ENCODE measurements at places on chromosomes 3 and 15.
A peak's percentile ranks its signal among the peaks of the same experiment; 100 is the strongest.

GRCh38 chr3:25768851-25769250 lies 14.4 kb downstream of the NGLY1 start:
- DNase-seq, result no peak
- no peak overlapping the region for H3K4me3 ChIP-seq
- H3K36me3 ChIP-seq, result peaks cover 22% of the 10 kb centered on the region
- H3K4me1 ChIP-seq, result peaks cover 6% of the 10 kb centered on the region

GRCh38 chr3:131353986-131354385 lies 27.6 kb upstream of the NUDT16 start:
- no peak for DNase-seq
- H3K27ac ChIP-seq, result no peak overlapping the region
- H3K4me3 ChIP-seq, result no peak overlapping the region
- peaks cover 5% of the 10 kb centered on the region for H3K27me3 ChIP-seq

- no peak overlapping the region for H3K27ac ChIP-seq
- H3K36me3 ChIP-seq, result no peaks in the 10 kb centered on the region
- peaks cover 10% of the 10 kb centered on the region for H3K27me3 ChIP-seq
- no peak overlapping the region for H3K4me3 ChIP-seq
These were observed 85.8 kb downstream of the KCNAB1 start for GRCh38 chr3:156206157-156206556.

GRCh38 chr3:77160931-77161497 lies 121.1 kb downstream of the ROBO2 start:
- H3K36me3 ChIP-seq, result no peaks in the 10 kb centered on the region
- no peaks in the 10 kb centered on the region for H3K27me3 ChIP-seq
- no peaks in the 10 kb centered on the region for H3K4me1 ChIP-seq
- no peak overlapping the region for H3K4me3 ChIP-seq
- DNase-seq, result no peak

GRCh38 chr15:65639509-65639908 lies 17.8 kb downstream of the SLC24A1 start:
- H3K36me3 ChIP-seq, result no peaks in the 10 kb centered on the region
- DNase-seq, result no peak
- peaks cover 6% of the 10 kb centered on the region for H3K4me1 ChIP-seq
- no peaks in the 10 kb centered on the region for H3K27me3 ChIP-seq
- no peak overlapping the region for H3K4me3 ChIP-seq
- H3K27ac ChIP-seq, result no peak overlapping the region

GRCh38 chr3:27503526-27503925 lies 19.3 kb upstream of the SLC4A7 start:
- H3K4me1 ChIP-seq, result no peaks in the 10 kb centered on the region
- no peaks in the 10 kb centered on the region for H3K36me3 ChIP-seq
- H3K27me3 ChIP-seq, result no peaks in the 10 kb centered on the region

DNA sequence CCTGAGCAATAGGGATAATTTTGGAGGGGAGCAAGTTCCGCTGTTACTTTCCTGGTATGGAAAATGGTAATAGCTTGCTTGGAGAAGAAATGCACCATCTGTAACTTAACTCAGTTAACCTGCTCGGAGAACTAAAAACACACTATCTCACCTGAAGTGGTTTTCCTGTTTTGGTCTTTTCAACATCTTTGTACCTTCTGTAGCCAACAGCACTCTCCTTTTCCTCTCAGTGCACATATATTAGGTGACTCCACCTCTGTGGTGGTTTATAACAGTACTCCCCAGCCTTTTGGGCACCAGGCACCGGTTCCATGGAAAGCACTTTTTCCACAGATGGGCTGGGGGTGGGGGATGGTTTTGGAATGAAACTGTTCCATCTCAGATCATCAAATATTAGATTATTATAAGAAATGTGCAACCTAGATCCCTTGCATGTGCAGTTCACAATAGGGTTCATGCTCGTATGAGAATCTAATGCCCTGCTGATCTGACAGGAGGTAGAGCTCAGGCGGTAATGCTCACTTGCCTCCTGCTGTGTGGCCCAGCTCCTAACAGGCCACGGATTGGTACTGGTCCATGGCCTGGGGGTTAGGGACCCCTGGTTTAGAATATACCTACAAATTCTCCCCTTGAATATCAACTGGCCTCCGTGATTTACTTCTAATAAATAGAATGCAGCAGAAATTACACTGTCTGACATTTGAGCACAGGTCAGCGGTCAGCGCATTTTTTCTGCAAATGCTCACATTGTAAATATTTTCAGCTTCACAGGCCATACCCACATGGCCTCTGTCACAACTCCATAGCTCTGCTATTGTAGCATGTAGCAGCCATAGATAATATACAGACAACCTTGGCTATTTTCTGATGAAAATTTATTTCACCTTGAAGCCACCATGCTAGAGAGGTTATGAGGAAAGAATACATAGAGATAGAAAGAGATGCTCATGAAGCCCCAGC lies 83.8 kb upstream of the SUCLG2 start:
- H3K36me3 ChIP-seq, result no peaks in the 10 kb centered on the region
- H3K27ac ChIP-seq, result peak overlapping the region; percentile 52
- H3K27me3 ChIP-seq, result no peaks in the 10 kb centered on the region

- no peaks in the 10 kb centered on the region for H3K36me3 ChIP-seq
- H3K4me3 ChIP-seq, result no peak overlapping the region
- H3K27me3 ChIP-seq, result no peaks in the 10 kb centered on the region
- peaks cover 8% of the 10 kb centered on the region for H3K4me1 ChIP-seq
- DNase-seq, result no peak
These were observed 110.4 kb downstream of the WNT7A start for GRCh38 chr3:13769422-13769821.

- H3K4me1 ChIP-seq, result peaks cover 12% of the 10 kb centered on the region
- H3K4me3 ChIP-seq, result no peak overlapping the region
- DNase-seq, result no peak
- no peaks in the 10 kb centered on the region for H3K27me3 ChIP-seq
These were observed 11.6 kb downstream of the ARPP19 start for GRCh38 chr15:52557274-52557641.

DNA sequence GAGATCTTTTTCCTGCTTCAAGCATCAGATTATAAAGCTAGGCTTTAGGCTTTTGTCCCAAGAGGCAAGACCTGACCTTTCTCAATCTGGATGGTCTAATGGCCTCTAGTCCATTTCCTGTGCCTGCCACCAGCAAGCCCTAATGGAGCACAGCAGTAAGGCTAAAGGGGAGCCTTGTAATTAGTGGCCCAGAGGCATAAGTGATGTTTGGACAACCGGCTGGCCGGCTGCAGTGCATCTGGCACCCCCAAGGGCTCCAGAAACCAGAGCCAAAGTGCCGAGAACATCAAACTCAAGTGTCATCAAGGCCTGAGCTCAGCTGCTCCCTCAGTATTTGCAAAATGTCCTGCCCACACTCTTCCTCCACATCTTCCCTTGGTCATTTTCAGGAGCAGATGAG lies 31.9 kb upstream of the RTP4 start:
- no peak overlapping the region for H3K27ac ChIP-seq
- no peak for DNase-seq
- peaks cover 3% of the 10 kb centered on the region for H3K27me3 ChIP-seq
- H3K4me3 ChIP-seq, result no peak overlapping the region

DNA sequence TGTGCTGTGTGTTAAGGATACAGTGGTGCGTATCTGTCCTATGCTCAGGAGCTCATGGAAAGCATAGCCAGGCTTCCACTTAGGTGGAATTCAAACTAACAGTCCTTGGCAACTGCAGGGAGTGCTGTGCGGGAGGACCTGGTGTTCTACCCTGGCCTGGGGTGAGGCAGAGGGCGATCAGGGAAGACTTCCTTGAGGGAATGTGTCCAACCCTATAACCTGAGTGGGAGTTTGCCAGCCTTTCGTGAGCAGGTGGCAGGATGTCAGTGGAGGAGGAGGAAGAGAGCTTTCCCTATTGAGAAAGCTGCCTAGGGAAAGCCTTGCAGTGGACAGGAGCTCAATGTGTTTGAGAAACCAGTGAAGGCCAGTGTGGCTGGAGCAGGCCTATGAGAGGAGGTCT lies 271.1 kb upstream of the C2CD4B start:
- no peaks in the 10 kb centered on the region for H3K27me3 ChIP-seq
- no peak overlapping the region for H3K27ac ChIP-seq
- no peak overlapping the region for H3K4me3 ChIP-seq
- no peaks in the 10 kb centered on the region for H3K4me1 ChIP-seq
- DNase-seq, result no peak

- no peaks in the 10 kb centered on the region for H3K36me3 ChIP-seq
- DNase-seq, result no peak
- H3K4me3 ChIP-seq, result no peak overlapping the region
- no peaks in the 10 kb centered on the region for H3K4me1 ChIP-seq
- no peak overlapping the region for H3K27ac ChIP-seq
These were observed 61.6 kb downstream of the SPSB4 start for GRCh38 chr3:141112686-141113297.

- no peaks in the 10 kb centered on the region for H3K4me1 ChIP-seq
- no peak for DNase-seq
- no peaks in the 10 kb centered on the region for H3K27me3 ChIP-seq
- no peak overlapping the region for H3K4me3 ChIP-seq
These were observed 65.4 kb downstream of the FBN1 start for GRCh38 chr15:48579945-48580671.

DNA sequence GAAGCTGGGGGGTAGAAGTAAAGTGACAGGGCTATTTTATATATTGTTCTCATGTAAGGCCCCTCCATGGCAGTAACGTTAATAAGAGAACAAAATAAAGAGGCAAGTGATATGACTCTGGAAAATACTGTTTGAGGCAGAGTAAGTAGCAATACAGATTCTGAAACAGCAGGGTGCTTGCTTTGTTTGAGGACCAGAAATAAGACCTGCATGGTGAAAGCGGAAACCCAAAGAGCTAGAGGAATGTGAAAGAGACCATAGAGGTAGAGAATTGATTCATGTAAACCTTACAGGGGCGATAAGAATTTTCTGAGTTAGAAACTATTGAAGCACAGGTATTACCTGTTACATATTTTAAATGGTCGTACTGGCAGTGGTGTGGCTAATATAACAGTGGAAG lies 1517.1 kb downstream of the SI start:
- no peak overlapping the region for H3K4me3 ChIP-seq
- no peaks in the 10 kb centered on the region for H3K36me3 ChIP-seq

GRCh38 chr15:79516155-79516554 lies 84.0 kb downstream of the MINAR1 start:
- no peaks in the 10 kb centered on the region for H3K4me1 ChIP-seq
- no peak for DNase-seq
- H3K4me3 ChIP-seq, result no peak overlapping the region
- peaks cover 5% of the 10 kb centered on the region for H3K27me3 ChIP-seq
- H3K36me3 ChIP-seq, result no peaks in the 10 kb centered on the region

DNA sequence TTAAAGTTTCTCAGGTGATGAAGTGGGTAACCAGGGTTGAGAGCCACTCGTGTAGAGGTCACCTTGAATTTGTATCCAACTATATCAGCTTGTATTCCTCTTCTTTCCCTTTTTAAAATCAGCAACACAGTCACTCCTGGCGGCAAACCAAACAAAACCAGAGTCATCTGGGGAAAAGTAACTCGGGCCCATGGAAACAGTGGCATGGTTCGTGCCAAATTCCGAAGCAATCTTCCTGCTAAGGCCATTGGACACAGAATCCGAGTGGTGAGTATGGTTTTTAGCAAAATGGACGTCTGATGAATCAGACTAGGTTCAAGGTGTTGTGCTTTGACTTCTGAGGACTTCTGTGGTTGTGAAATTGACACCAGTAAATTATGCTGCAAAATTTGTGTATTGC lies 3.9 kb downstream of the RPL35A start:
- H3K27me3 ChIP-seq, result no peaks in the 10 kb centered on the region
- H3K4me3 ChIP-seq, result no peak overlapping the region
- H3K36me3 ChIP-seq, result peaks cover 71% of the 10 kb centered on the region
- no peak for DNase-seq
- H3K4me1 ChIP-seq, result peaks cover 52% of the 10 kb centered on the region

DNA sequence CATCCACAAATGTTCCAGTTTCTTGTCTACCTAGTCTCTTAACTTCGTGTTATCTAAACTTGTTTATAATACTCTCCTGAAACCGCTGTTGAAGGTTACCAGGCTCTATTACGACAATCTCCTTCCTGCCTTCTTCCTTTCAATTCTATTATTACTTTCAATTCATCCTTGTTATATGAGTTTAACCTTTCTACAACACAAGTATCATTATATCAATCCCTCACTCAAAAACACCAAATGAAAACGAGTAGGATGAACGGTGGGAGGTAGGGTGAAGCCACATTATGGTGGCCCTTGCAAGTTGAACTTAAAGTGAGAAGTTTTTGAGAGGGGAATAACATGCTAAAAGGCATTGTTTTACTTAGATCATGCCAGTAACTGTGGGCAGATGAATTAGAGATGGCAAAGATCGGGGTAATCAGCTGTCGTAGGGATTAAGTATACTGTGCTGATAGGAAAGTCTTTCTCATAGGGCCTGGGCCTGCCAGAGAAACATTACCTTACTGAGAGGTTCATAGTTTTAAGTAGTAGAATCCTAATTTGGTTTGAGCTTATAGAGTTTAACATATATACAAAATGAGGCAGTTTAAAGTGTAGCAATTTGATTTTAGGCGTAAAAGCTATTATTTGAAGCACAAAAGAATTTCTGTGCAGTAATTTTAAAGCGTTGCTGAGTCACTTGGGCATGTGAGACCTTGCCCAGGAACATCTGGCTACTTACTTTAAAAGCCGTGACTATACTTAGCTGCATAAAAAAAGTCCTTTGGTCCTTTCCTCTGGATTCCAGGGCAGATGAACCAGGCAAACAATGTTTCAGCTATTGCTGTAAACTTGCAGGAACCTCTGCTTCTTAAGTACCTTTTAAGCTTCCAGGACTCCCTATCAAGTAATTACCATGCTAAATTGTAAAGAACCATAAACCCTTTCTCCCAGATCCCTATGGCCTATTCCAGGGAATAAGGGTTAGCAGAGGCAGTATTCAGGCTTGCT lies 3.3 kb upstream of the CEP97 start:
- DNase-seq, result no peak
- peak overlapping the region; percentile 2 for H3K27ac ChIP-seq
- H3K4me3 ChIP-seq, result no peak overlapping the region

DNA sequence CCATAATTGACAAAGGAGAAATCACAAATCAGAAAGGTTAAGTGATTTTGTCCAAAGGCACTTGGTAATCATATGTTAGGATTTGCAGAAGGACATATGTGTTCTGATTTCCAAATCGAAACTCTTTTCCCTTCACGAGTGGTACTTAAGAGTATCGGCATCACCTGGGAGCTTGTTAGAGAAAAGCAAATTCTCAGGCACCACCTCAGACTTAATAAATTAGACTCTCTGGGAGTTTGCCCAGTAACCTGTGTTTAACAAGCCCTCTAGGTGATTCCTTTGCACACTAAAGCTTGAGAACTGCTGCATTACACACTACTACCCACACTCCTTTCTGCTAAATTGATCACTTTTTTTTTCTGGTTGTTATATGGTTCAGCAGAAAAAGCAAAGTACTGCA lies 116.2 kb downstream of the SERPINI1 start:
- no peaks in the 10 kb centered on the region for H3K27me3 ChIP-seq
- no peak overlapping the region for H3K4me3 ChIP-seq
- H3K27ac ChIP-seq, result no peak overlapping the region
- DNase-seq, result no peak
- no peaks in the 10 kb centered on the region for H3K4me1 ChIP-seq

GRCh38 chr3:177574222-177574856 lies 377.1 kb upstream of the TBL1XR1 start:
- H3K27ac ChIP-seq, result no peak overlapping the region
- no peak for DNase-seq
- no peaks in the 10 kb centered on the region for H3K36me3 ChIP-seq
- H3K4me1 ChIP-seq, result no peaks in the 10 kb centered on the region
- H3K4me3 ChIP-seq, result no peak overlapping the region

GRCh38 chr3:121557426-121557934 lies 10.3 kb upstream of the ARGFX start:
- DNase-seq, result no peak
- no peak overlapping the region for H3K4me3 ChIP-seq
